NCI-H460 (cell line): ENCODE measurements at places on chromosomes 1 and 21.

DNA sequence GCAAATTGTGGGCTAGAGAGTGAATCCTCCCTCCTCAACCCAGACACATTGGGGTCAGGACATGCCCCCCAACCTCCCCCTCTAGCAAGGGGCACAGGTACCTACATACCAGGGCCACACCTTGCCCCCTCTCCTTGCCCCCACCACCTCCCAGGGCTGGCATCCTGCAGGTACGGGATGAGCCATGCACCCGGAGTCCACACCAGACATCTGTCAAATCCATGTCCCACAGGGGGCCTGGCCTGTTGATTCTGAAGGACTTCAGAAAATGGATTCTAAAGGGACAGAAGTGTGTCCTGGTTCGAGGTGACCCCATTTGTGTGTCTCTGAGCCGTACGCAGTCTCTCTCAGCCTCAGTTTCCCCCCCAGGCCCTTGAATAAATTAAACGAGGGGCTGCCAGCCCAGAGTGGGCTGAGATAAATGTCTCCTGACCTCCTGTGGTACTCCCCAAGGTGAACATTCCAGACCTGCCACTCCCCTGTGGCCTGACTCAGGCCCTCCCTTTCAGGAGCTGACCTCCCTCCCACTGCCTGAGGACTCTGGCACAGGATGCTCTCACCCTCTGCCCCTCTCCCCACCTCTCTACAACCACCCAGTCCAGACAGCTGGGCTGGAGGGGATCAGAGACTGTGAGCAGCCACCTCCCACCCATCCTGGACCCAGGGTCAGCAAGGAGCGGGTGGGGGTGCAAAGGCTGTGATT, 94.5 kb downstream of the EPHB2 start:
- DNase-seq: no peak

GRCh38 chr1:242017580-242018233, 18.8 kb upstream of the MAP1LC3C start:
- peak; percentile 81 for DNase-seq

DNA sequence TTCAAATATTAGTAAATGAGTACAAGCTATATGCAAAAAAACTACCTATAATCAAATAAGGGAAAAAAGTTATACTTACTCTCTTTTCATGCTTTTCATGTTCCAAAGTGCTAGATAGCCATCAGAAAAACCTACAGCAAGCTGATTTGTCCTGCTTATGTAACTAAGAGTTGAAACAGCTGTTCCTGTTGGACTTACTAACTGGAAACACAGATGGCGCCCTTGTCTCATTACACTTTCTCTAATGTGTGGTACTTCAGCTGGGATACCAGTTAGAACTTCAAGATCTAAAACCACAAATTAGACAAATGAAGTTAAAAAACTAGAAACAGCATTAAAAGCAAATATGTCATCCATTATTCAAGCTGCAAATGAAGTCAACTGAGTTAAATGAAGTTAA, 24.3 kb downstream of the AHCTF1 start:
- peak; percentile 43 for DNase-seq

DNA sequence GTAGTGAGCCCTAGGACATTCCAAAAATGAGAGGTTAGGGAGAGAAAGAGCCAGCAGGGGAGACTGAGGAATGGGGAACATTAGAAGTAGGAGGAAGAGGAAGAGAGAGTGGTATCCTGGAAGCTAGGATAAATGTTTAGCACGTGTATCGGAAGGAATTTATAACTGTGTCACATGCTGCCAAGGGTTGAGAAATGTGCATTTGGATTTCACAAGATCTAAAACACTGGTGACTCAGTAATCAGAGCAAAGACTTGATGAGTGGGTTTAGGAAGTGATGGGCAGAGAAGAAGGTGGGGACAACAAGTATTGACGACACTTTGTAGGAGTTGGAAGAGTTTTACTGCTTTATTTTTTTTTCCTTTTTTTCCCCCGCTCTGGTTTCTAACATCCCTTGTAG, 193.9 kb downstream of the FMN2 start:
- DNase-seq: no peak

DNA sequence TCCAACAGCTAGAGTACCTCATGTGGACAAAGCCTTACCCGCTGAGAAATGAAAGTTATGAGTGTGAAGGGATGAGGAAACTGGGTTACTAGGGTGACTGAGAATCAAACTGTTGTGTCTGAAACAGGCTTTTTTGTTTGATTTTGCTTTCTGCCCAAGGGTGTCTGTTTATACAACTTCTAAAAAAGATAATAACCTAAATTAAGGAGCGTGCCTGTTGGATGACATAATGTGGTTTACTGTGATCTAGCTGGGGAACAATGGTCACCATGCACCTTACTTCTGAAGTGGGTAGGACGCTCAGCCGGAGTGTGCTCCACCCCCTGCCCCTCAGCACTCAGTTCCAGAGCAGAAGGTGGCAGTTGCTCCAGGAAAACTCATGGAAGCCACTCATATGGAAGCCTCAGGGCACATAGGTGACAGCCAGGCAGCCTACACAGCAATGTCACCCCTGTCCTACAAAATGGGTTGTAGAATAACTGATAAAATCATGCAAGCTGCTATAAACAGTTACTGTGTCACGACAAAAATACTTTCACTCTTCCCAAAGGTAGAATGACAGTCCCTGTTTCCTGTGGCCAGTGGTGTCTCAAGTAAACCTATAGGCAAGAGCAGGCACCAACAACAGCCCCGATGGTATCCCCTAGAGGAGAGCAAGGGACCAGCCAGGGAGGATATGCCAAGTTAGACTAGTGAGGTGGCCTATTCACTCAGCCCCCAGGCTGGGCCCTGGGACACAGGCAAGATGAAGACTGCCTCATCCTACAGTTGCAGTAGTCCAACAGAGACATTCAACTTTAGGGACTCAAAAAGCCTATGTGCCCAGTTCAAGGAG, 29.3 kb downstream of the SIPA1L2 start:
- no peak for DNase-seq
